Midbrain (tissue), 1 donor: ENCODE measurements at places on chromosomes 6 and 20.

DNA sequence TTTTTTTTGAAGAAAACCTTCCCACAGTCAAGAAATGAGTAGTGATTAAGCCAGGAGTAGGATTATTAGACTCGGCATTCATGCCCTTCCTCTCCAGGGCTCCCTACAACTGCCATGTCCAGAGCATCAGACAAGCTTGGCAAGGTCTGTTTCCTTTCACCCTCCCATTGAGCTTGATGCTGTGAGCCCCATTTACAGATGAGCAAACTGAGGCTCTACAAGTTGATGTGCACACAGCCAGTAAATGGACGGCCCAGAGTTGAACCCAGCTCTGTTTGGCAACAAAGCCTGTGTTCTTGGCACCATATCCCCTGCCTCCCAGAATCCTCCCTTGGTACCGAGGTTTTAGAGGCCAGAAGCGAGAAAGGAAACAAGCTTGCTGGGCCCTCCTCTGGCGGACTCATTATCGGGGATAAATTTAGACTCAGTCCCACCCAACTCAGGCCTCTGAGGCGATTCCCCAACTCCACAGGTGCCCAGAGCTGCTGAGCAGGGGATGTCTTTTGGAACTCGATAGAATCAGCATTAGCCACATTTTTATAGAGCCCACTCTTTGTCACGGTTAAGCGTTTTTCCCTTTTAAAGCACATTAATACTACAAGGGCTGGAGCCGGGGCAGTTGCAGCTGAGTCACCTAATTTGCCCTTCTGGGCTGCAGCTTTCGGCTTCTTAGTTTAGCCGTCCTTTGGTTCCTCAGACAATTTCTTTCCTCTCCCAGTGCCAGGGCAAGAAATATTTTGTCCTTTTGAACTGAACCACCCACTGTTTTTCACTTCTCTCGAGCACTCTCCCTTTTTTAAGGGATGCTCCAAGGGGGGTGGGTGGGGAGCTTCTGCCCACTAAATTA is 23.0 kb upstream of the NFATC2 start:
- DNase-seq: no peak

DNA sequence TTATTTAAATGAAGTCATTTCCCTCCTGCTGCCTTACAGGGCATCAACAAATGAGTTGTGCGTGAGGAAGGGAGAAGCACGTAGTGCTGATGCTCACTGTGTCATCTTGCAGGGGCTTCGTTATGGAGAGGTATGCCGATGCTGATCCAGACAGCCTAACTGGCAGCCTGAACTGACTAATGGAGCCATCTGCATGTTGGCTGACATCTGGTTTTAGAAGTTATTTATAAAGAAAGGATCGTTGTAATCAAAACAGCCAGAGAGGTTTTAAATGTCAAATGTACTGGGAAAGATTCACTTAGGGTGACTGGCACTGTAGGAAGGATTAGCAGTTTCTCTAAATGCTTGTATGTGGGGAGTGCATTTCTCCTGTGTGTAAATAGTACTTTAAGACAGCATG is 54.6 kb downstream of the FARS2 start:
- no peak for DNase-seq

DNA sequence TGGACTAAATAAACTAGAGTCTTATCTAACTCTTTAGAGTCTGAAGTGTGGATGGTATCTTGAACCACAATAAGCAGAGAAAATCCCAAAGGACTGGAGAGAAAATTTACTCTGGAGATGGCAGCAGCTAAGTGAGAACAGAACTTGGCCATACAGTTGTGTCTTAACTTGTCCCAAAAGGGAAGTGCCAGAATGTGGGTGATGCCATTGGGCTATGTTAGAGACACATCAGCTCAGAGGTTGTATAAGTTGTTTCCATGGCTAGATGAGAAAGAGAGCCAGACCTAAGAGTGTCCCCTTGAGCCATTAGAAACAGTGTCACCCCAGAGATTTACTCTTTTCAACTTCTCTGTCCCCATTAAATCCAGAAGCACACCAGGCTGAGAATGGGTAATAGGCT is 36.2 kb downstream of the FOXO3 start:
- no peak for DNase-seq

DNA sequence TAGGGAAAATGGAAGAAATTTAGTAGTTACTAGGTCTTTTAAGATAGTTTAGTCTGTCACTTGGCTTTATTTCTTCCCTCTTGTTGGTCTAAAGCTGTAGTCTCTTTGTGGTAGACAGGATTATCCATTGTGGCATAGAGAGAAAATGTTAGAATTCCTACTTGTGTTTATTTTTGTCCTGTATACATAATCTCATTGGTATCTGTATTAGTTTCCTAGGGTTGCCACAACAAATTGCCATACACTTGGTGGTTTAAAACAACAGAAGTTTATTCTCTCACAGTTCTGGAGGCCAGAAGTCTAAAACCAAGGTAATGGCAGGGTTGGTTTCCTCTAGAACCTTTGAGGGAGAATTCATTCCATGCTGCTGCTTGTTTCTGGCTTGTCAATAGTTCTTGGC is 119.4 kb downstream of the ZFAND3 start:
- no peak for DNase-seq

GRCh38 chr20:20561841-20562240 is 150.6 kb downstream of the RALGAPA2 start:
- no peak for DNase-seq

GRCh38 chr20:57800791-57801430 is 91.1 kb upstream of the PMEPA1 start:
- no peak for DNase-seq
